ENCODE measurements at places on chromosomes 13 and 19. TPM values are rescaled to one million over a fixed set of nuclear protein-coding genes. Genes with fewer than 3 reads are reported as not detected.

DNA sequence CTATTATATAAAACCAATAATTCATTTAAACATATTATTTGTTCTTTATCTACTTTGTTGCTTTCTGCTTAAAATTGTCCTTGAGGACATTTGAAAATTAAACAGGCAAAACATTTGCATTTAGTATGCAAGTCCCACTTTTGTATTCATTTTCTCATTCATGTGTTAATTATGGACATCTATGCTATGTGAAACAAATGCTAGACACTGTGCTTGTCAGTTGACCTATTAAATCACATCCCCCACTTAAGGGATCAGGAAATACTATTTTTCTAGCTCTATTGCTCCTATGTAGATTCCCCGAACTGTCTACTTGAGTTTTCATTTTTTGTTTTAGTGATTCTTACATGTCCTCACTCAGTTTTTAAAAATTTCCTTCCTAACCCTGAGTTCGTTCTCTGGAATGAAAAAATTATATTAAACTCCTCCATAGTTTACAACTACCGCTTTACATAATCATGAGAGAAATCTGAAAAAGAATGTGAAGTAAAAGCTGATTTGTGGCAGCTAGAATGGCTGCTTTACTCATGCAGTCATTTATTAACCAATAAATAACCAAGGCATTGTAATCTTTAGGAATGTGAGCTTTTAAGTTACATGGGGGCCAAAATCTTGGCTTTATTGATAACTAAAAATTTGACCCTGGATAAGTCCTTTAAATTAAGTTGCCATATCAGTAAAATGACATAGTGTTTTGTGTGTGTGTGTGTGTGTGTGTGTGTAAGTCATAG, 188.5 kb downstream of the LIG4 start:
- no peaks in the 10 kb centered on the region for H3K4me1 ChIP-seq
- no peaks in the 10 kb centered on the region for H3K36me3 ChIP-seq
- no peaks in the 10 kb centered on the region for H3K27me3 ChIP-seq
- H3K27ac ChIP-seq, result no peak overlapping the region
- DNase-seq, result no peak

Gene ZNF564
- total RNA-seq, result 11.2 TPM

Gene PEG3
- 11.6 TPM for total RNA-seq

GRCh38 chr13:21528616-21529015, 69.5 kb upstream of the ZDHHC20 start:
- no peak for DNase-seq
- H3K36me3 ChIP-seq, result no peaks in the 10 kb centered on the region
- H3K27me3 ChIP-seq, result no peaks in the 10 kb centered on the region
- no peak overlapping the region for H3K4me3 ChIP-seq
- no peaks in the 10 kb centered on the region for H3K4me1 ChIP-seq
- no peak overlapping the region for H3K27ac ChIP-seq

Data from glutamatergic neuron (in vitro differentiated cells).